Activated naive CD8-positive, alpha-beta T cell treated with anti-CD3 and anti-CD28 coated beads, Interleukin-2, amount 10 ng/mL, durations not matched to agents 7 days and 5 days (primary cell): ENCODE measurements at places on chromosomes 2 and 18. TPM values are rescaled to one million over a fixed set of nuclear protein-coding genes. Genes with fewer than 3 reads are reported as not detected.

PROM2 gene
- 1.0 TPM for total RNA-seq

LRP1B gene
- total RNA-seq, result not detected

KCNIP3 gene
- not detected for total RNA-seq

LIMS1 gene
- 46.2 TPM for total RNA-seq

CNTNAP5 gene
- total RNA-seq, result not detected

UGT1A10 gene
- not detected for total RNA-seq

TTC27 gene
- 14.9 TPM for total RNA-seq

CPLX4 gene
- total RNA-seq, result not detected

FAM161A gene
- total RNA-seq, result 5.1 TPM
